T-helper 17 cell (primary cell): ENCODE measurements at places on chromosomes 3 and 15. TPM values are rescaled to one million over a fixed set of nuclear protein-coding genes. Genes with fewer than 3 reads are reported as not detected.

The DLL4 gene
- not detected for total RNA-seq

The ISL2 gene
- not detected for total RNA-seq

The EFL1 gene
- 9.2 TPM for total RNA-seq

The PTX3 gene
- total RNA-seq, result 1.2 TPM

DNA sequence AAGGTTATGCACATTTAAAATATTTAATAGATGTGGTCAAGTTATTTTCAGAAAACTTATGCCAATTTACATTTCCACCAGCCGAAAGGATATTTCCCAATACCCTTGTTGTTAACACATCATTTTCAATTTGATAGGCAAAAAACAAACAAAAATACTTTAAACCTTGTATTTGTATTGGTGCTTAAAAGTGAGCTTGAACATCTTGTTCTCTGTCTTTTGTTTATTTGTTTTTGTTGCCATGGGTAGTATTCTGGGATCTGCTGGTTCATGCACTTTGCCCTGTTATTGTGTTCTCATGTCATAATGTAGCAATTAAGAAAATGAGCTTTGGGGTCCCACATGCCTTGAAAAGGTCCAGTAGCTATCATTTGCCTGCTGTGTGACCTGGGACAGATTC lies 191.4 kb downstream of the LRTM1 start:
- no peak for DNase-seq
- no peaks in the 10 kb centered on the region for H3K4me1 ChIP-seq
- no peaks in the 10 kb centered on the region for H3K27me3 ChIP-seq

GRCh38 chr15:69400850-69401249 lies 13.3 kb upstream of the KIF23 start:
- no peak overlapping the region for H3K4me3 ChIP-seq
- H3K27ac ChIP-seq, result no peak overlapping the region
- DNase-seq, result no peak
- peaks cover 6% of the 10 kb centered on the region for H3K4me1 ChIP-seq

DNA sequence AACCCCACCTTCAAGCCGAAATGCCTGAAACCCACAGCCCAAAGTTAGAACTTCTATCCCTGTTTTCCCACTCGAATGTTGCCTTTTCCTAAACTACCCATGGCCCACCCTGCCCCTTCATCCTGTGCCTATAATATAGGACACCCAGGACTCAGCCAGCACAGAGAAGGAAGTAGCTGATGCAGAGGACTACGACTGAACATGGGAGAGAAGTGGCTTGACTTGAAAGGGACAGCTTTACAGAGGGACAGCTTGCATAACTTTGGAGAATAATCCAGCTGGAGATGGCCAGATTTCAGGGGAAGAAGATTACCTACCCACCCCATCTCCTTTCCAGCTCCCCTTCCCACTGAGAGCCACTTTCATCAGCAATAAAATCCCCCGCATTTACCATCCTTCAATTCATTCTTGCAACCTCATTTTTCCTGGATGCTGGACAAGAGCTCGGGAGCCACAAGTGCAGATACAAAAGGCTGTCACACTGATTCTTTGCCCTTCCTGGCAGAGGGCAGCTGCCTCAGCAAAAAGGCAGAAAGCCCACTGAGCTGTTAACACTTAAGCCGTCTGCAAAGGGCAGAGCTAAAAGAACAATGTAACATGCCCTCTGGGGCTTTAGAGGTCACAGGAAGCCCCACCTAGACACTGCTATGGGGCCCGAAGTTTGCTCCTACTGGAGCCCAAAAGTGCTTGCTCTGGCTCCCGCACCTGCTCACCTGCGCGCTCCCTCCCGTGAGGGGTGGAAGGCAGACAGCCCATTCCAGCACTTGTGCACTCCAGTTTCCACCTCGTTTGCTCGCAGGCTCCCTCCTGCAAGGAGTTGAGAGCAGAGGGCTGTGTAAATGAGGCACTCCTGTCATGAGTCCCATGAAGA lies 224.0 kb downstream of the TBC1D5 start:
- no peak overlapping the region for H3K27ac ChIP-seq
- H3K4me1 ChIP-seq, result peaks cover 18% of the 10 kb centered on the region
- no peaks in the 10 kb centered on the region for H3K27me3 ChIP-seq

DNA sequence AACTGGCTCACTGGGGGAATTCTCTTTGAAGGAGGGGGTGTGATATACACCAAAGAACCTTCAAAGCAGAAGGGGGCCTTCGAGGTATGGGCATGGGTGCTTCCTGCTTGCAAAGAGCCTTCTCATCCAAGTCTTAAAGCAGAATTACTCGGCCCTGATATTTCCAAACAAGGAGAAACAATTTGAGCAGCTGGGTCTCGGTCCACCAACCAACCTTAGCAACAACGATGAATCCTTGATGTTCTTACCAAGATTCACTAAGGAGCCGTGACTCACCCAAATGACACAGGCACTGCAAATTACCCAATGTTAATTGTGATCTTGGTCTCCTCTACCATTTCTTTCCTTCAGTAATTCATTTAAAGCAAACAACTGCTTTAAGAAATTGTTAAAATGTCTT lies 7.7 kb downstream of the HOMER2 start:
- DNase-seq, result no peak
- H3K27ac ChIP-seq, result no peak overlapping the region
- H3K27me3 ChIP-seq, result peaks cover 37% of the 10 kb centered on the region
- H3K36me3 ChIP-seq, result peaks cover 5% of the 10 kb centered on the region
- H3K4me3 ChIP-seq, result no peak overlapping the region
- no peaks in the 10 kb centered on the region for H3K4me1 ChIP-seq

DNA sequence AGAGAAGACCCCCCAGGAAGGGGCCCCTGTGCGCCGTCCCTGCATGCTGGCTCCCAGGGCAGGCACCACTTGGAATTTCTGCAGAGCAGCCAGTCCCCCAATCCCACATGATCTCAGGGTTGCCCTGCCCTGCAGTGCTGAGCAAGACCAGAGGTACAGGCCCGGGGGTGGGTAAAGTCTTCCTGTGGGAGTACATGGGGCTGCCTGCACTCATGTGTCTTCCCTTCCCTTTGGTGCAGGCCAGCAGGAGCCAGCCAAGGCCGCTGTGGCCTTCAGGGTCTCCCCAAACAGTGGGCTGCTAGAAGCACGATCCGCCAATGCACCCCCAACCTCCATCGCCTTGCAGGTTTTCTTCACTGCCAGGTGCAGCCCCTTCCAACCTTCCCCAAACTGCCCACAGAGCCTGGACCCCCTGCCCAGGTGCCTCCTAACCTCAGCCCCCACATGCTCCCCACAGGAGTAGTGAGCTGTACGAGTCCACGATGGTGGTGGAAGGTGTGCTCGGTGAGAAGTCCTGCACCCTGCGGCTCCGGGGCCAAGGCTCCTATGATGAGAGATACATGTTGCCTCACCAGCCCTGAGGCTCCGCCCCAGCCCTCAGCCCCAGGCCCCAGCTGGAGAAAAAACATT lies 15.0 kb downstream of the ACAA1 start:
- no peaks in the 10 kb centered on the region for H3K27me3 ChIP-seq
- H3K4me3 ChIP-seq, result no peak overlapping the region
- H3K4me1 ChIP-seq, result peaks cover 15% of the 10 kb centered on the region
- no peak overlapping the region for H3K27ac ChIP-seq
